Putamen (tissue), 1 donor: ENCODE measurements at places on chromosomes 11 and 22.

DNA sequence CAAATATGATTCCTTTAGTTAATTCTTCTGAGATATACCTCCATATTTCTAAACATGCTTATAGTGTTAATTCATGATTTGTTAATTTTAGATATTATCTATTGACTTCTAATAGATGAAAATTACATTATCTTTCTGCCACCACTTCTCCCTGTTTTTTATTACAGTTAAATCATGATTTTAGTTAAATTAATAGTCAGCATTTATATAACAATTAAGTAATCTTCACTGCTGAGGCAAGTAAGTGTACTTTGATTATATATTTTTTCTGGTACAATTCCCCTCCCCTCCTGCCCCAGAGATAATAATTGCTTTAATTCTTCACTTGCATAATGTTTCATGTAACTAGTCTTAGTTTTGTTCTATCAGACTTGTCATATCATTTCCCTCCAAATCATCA is 5.8 kb downstream of the IL17RA start:
- no peak for DNase-seq

- no peak for DNase-seq
These were observed 117.2 kb upstream of the BMAL1 start for GRCh38 chr11:13160346-13160745.

- no peak for DNase-seq
These were observed 14.4 kb downstream of the DNAJB13 start for GRCh38 chr11:73965076-73965763.

GRCh38 chr11:62921201-62921572 is at the start of gene CHRM1:
CHRM1 (minus strand) TSS chr11:62921363; CDS start chr11:62911100, 10,263 bp downstream.
- DNase-seq = peak; percentile 78

DNA sequence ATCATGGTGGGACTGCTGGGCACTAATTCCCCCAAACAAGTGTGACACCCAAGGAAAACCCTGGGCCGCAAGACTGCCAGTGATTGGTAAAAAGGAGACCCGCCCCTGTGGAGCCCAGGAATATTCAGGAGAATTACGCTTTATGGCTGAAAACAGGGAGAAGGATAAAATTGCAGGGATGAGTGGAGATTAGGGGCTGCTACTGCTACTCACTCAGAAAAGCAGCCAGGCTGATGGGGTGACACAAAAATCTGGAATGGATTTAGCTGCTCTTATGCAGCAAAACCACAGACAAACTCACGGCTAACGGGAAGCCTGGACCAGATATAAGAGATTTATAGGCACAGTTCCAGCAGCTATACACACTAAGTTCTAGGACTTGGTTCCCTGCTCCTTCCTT is 4.4 kb upstream of the FBXO3 start:
- no peak for DNase-seq

DNA sequence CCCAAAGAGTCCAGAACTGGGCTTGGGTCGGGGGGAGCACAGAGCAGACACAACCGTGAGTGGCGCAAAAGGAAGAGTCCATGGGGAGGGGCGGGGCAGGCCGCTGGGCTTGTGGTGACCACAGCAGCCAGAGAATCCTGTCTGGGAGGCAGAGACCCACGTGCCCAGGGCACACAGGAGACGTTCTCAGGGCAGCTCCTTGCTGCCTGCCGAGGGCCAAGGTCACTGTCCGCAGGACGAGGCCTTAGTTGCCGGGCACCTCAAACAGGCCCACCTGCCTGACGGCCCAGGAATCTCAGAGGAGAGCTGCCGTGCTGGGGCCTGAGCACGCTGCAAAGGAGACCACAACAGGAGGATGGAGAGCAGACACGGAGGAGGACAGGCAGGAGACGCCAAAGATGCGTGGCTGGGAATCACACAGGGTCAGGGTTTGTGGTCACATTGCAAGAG is 87.8 kb downstream of the MYEOV start:
- DNase-seq = no peak

- no peak for DNase-seq
These were observed 775 bp downstream of the FAM181B start for GRCh38 chr11:82732734-82733443.

DNA sequence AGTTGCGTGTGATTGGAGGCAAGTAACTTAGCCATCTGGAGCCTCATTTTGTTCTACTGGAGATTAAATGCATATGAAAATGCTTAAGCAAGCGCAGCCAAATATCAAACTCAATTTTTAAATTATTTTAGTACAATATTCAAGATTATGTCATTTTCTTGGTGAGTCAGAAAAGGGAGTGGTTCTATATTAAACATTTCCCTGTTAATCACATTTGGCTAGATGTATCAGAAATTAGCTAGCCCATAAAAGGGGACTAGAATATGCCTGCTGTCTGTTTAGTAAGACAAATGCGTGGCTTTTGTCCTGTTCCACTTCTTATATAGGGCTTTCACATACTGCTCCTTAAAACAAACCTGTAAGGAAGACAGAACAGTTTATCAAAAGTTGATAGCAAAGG is 35.0 kb upstream of the BMAL1 start:
- DNase-seq = no peak

DNA sequence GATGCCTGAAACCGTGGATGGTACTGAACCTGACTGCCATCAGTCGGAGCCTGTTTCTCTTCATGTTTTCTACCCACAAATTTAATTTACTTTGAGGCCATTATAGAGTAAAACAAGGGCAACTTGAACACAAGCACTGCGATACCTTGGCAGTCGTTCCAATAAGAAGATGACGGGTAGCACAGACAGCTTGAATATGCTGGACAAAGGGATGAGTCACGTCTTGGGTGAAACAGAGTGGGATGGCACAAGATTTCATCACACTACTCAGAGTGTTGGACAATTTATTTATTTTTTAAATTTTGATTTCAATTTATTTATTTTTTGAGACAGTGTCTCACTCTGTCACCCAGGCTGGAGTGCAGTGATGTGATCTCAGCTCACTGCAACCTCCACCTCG is 5.7 kb downstream of the DIXDC1 start:
- no peak for DNase-seq

- no peak for DNase-seq
These were observed 229.3 kb downstream of the CASP12 start for GRCh38 chr11:104668797-104669463.

DNA sequence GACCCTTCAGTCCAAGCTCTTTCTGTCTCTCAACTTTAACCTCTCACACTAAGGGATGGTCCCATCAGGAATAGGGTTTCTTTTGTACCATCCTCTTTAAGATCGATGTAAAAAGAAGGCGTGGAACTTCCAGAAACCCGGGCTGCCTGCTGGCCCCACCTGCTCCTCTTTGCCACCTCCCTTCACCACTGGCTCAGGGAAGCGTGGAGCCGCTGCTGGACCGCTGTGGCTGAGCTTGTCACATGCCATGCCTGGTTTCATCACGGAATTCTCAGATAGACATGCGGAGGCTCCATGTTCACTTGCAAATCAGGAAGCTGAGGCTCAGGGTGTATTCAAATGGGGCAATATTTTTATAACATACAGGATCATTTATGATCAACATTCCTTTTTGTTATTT is 399.7 kb downstream of the BRD1 start:
- DNase-seq = no peak

- DNase-seq = no peak
These were observed 95.1 kb upstream of the PLET1 start for GRCh38 chr11:112355726-112356125.

GRCh38 chr11:33086017-33086416 is 46.6 kb downstream of the TCP11L1 start:
- DNase-seq = no peak

DNA sequence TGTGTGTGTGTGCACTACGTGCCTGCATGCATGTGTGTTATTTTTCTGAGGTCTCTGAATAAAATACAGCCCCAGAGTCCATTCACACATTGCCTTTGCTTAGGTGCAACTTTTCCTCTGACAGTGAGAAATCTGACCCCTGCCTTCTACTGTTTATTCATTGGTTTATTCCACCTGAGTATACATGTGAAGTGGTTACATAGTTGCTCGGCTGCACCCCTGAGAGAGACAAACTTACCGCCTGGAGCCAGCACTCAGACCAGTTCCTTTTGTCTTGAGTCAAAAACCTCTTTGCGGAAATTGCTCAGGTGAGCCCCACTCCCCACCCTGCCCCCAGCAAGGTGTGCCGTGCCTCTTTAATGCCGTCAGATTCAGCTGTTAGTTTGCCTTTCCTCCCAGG is 363.6 kb downstream of the BRD1 start:
- DNase-seq = no peak

GRCh38 chr11:70601861-70602538 is 203.7 kb downstream of the CTTN start:
- no peak for DNase-seq

DNA sequence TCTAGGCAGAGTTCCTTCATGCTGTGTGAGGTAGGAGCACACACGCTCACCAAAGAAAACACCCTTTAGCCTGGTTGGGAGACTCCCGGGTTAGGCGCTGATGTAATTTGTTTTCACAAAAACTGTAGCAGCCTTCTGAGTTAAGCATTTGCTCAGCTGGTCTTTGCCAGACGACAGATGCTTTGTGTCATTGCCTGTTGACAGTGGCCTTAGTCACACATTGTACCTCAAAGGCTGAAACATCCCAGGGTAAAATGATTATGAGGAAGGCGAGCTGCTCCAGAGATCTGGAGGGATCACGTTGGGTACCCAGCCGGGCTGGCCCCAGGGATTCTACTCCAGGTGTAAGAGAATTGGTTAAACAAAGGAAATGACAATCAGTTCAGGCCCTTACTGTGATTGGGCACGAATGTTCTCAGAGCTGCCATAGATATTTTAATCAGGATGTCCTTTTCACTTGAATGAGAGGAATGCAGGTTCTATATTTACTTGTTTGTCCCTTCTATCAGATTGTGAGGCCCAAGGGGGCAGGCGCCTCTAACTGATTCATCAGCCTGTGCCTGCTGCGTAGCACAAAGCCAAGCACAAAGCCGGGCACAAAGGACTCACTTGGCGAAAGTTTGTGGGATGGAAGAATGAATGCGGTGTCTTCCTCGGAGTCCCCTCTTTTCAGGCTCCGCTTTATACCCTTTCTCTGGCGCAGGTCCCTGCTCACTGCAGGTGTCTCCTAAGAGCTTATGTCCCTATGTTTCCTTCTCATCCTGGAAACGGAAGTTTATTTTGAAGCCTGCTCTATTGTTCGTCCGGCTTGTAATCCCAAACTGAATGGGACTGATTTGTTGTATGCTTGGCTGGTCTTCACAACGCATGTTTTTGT is 47.1 kb downstream of the ADM start:
- DNase-seq = no peak

DNA sequence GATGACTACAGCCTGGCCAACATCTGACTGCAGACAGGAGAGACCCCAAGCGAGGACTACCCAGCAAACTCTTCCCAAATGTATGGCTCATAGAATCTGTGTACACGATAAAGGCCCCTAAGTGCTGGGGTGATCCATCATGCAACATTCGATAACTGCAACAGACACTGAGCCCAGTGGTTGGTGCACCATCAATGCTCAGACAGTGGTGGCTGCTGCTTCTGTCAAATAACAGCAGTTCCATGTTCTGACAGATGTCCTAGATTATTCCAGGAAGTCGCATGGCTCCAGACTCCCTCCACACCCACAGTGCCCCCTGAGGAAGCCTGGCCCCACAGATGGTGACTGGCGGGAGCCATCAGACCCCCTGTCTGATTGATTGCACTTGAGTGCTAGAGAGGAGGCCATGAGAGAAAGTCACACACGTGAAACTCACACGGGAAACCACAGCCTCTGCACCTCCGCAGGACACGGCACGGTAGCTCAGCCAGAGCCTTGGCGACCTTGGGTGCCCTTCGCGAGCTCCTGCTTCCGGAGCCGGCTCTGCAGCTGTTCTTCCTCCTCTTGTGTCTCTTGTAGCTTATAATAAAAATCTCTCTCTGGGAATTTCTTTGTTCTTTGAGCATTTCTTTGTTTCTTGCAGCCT is 1155.9 kb downstream of the TBC1D22A start:
- DNase-seq = no peak

DNA sequence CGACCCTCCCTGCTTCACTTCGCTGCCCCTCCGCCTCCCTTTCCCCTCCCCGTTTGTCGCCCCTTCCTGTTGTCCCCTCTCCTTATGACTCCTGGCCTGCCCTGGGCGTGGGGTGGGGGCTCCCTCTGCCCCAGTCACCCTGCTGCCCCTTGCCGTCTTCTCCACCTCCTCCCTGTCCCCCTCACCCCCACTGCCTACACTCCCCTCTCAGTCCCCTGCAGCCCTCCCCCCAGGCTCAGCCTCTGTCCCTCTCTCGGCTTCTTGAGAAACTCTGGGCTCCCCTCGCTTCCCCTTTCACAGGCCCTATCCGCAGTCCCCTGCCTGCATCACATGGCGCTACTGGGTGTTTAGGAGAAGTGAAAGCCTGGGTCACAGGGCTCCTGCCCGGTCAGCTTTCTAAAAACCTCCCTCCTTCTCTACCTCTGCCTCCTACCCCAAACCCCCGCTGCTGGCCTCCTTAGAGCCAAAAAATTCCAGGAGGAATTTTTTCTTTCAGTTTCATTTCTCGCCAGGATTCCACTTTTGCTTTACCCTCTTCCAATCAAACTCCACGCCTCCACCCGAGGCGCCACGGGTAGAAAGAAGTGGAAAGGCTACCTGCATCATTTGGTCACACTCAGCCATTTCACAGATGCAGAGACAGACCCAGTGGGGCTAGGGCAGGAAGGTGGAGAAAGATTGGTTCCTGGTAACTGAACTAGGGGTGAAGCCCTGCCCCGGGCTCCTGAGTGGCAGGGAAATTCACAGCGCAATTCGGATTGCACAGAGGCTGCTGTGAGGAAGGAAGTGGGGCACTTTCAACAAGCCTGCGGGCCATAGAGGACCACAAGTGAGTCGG is at the start of gene SLC15A3:
Gene SLC15A3, minus strand, starts transcription at position 273 of the 838 bp plus-strand sequence. CDS start 625 bp downstream, outside the sequence.
- DNase-seq = no peak

- no peak for DNase-seq
These were observed at the start of gene ROBO3 for GRCh38 chr11:124865181-124865901. ROBO3 (plus strand) TSS chr11:124865432; CDS start chr11:124865578, 146 bp downstream.

DNA sequence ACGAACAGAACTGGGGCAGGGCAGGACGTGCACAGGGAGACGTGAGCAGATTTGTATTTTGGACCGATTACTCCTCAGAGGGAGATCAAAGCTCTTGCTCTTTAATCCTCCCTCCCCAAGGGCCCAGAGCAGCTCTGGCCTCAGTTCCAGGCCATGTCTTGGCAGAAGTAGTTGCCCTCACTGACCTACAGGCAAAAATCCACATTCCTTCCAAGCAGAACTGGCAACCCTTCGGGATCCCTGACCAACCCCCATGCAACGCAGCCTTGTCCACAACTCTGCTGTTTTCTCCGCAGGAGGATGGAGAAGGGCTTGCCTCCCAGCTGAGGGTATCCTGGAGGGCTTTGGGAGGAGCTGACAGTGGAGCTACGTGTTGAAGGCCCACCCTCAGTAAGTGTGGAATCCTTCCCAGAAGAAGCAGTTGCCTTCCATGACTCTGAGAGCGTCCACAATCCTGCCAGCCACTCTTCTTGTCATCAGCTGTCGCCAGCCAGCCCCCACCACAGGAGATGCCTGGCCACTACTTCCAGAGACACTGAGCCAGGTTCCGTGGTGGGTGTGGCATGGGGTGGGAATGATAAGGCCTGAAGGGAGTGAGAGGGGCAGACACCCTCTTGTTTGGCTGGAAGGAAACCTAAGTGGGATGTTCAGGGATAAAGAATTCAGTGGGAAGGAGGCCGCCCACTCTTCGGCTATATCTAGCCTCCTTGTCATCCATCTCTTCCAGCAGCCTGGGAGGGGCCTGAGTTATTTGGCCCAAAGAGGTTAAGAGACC is 68.1 kb downstream of the PDE2A start:
- no peak for DNase-seq

GRCh38 chr11:9090488-9091043 is 833 bp downstream of the SCUBE2 start:
- DNase-seq = no peak
